HFF-Myc (cell line): ENCODE measurements at places on chromosomes 2 and 18.
A peak's percentile ranks its signal among the peaks of the same experiment; 100 is the strongest.

DNA sequence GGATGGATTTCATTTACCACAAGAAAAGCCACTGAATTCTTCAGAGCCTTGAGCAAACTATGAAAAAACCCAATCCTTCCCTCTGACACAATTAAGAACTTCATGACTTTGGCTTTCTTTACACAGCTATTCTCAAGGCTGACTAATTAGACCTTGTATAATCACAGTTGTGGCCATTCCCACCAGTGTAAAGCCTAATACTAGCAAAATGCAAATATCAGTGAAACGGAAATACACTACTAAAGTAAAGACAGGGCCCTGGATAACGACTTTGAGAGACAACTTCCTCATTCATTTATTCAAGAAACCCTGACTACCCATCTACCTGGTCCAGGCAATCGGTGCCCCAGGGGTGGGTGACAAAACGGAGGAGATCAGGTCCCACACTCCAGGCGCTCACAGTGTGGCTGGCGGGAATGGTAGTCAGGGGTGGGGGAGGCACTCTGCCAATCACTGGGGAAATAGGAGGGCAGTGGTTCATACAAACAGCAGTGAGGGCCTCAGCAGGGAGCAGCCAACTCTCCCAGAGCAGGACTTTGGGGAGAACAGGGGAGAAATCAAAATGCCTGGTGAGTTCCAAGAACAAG is 28.1 kb downstream of the TMEM163 start:
- DNase-seq, result no peak

- peak; percentile 25 for DNase-seq
Observed at GRCh38 chr2:126614524-126615227, 41.3 kb upstream of the GYPC start.

DNA sequence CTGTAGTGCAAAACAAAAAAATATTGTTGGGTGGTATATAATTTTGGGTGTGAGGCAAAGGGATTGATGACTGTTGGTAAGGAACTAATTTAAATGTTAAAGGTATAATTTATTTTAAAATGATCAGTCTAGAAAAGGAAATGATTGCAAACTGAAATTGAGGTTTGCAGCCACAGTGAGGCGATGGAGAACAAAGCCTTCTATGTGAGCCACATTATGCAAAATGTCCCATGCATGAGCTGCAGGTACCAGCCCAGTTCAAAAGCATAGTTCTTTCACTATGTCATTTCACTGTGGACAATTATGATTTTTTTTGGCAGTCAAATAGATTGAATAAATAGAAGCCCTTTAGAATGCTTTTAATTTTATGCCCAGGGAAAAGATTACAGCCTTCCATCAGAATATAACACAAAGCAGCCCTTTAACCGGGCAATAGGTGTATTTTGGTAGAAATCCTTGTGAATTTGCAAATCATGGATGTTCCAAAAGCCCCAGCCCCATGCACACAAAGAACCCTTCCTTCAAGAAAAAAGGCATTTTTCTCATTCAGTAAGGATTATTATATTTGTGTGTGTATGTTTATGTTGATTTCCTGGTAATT is 1.7 kb downstream of the MAP2 start:
- no peak for DNase-seq

DNA sequence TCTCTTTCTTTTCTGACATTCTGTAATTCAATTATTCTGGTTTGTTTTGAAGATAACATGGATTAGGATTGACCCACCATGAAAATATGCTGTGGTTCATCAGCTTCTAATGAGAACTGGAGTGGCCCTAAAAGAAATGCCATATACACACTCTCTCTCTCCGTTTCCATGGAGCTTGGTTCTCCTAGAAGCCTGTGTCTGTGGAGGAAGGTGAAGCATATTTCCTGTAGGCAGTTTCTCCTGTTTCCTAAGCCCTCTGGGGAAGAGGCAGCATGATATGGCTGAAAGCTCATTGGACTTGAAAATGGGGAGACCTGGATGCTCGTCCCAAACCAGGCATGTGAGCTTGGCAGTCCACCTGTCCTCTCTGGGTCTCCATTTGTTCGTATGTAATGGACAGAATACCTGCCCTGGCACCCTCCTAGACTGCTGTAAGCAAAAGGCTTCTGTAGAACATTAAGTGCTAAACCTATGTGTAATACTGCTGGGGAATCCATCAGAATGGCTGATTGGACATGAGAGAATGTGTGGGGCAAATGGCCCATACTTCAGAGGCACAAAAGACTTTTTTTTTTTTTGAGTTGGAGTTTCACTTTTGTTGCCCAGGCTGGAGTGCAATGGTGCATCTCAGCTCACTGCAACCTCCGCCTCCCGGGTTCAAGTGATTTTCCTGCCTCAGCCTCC is 75.3 kb upstream of the PPP1CB start:
- no peak for DNase-seq

DNA sequence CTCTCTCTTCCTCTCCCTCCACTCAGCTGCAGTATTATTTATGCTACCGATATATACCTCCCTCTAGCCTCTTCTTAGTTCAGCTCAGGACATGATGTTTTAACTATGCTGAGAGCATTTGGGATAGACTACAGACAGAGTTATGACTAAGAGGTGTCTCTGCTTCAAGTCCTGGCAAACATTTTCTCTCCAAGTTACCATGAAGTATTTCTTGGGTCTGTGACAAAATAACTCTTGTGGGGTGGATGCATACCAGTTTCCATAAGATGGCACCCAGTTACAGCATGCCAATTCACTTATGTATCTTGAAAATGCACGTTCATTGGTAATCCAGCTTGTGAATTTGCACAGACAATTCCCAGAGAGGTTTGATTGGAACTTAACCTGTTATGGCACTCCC is 737.6 kb downstream of the SLC4A3 start:
- no peak for DNase-seq

- DNase-seq, result no peak
Observed at GRCh38 chr18:9191658-9192256, 55.2 kb downstream of the ANKRD12 start.

GRCh38 chr2:85383850-85384249 is 26.3 kb downstream of the CAPG start:
- DNase-seq, result no peak

DNA sequence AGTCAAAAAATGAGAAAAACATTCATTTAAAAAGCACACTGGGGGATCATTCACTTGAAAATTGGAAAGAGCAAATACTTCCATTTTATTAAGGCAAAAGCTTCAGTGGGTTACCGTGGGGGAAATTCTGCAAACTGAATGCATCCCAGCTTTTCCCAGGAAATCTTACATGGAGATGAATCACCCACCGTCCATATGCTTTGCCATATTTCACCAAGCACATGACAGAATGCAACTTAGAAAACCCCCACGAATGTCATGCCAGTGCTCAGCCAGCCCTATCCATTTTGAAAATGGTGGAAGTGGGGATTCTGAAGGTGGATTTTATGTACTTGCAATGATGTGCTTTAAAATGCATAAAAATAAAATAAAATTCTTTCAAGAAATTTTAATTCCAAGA is 485.5 kb upstream of the ID2 start:
- no peak for DNase-seq

- DNase-seq, result no peak
Observed at GRCh38 chr2:143087033-143087432, 42.2 kb upstream of the ARHGAP15 start.

GRCh38 chr2:28344756-28345373 is 47.8 kb upstream of the FOSL2 start:
- DNase-seq, result no peak

- DNase-seq, result no peak
Observed at GRCh38 chr2:45237128-45237527, 227.9 kb upstream of the SIX2 start.

- DNase-seq, result no peak
Observed at GRCh38 chr18:35444636-35445035, 53.1 kb downstream of the INO80C start.

DNA sequence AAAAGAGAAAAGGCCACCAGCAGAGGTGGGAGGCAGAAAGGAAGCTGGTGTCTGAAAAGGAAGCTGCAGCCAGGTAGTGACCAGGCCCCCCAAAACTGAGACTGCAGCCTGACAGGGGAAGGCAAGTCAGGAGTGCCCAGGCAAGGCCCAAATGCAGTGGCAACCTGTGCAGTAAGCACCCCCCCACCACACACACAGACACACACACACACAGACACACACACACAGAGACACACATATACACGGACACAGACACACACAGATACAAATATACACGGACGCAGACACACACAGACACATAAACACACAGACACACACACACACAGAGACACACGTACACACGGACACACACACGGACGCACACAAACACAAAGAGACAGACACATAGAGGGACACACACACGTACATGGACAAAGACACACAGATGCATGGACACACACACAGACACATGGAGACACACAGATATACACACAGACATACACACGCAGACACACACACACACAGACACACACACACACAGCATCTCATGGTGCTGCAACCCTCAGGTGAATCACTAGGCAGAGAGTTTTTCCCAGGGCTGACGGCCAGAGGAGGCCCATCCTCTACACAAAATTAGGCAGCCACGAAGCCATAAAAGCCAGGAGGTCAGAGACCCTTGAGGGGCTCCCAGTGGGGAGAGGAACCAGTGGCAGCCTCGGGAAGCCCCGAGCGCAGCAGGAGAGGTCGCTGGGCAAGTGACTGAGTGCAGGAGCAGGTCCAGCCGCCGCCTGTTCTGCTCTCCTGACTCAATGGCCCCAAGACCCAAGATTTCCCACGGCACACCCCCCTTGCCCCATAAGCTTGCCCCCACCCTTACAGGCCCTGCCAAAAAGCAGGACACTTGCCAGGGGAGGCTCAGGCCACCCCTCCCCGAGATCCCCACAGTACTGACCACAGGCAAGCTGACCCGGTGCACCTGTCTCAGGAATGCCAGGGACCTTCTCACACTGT is 6.3 kb downstream of the SDC1 start:
- no peak for DNase-seq
